Activated naive CD8-positive, alpha-beta T cell treated with anti-CD3 and anti-CD28 coated beads, Interleukin-2, amount 10 ng/mL, durations not matched to agents 7 days and 5 days (primary cell): ENCODE measurements at places on chromosomes 1 and 21. TPM values are rescaled to one million over a fixed set of nuclear protein-coding genes. Genes with fewer than 3 reads are reported as not detected.

The LYPD8 gene
- total RNA-seq: not detected

The PTPN22 gene
- total RNA-seq: 74.1 TPM

The FCGR2B gene
- 0.33 TPM for total RNA-seq

The BCAR3 gene
- 0.91 TPM for total RNA-seq

DNA sequence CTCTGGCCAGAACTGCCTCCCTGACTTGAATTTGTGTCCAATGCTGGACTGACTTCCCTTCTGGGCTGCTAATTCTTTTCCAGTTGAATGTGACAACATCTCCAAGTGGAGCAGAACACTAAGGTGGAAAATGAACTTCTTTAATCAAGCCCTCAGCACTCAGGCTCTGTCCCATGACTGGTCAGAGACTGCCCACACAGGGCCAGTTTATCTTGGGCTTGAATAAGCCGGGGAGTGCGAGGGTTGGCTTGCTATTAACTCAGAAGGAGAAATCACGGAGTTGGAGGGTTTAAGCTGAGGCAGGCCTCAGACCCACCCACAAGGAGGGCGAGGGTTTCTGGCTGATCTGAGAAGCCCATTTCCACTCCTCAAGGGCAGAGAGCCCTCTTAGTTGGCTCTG lies 12.4 kb downstream of the KCNA10 start:
- H3K36me3 ChIP-seq: no peaks in the 10 kb centered on the region
- H3K4me1 ChIP-seq: no peaks in the 10 kb centered on the region
- no peak overlapping the region for H3K27ac ChIP-seq
- no peak for DNase-seq
- peaks cover 37% of the 10 kb centered on the region for H3K27me3 ChIP-seq

- peaks cover 78% of the 10 kb centered on the region for H3K36me3 ChIP-seq
- H3K27ac ChIP-seq: peak overlapping the region; percentile 76
- DNase-seq: no peak
- peaks cover 26% of the 10 kb centered on the region for H3K4me1 ChIP-seq
- peak overlapping the region; percentile 35 for H3K4me3 ChIP-seq
Measured at GRCh38 chr1:168243636-168244212, 17.9 kb downstream of the SFT2D2 start.

- no peaks in the 10 kb centered on the region for H3K36me3 ChIP-seq
- no peak overlapping the region for H3K4me3 ChIP-seq
- H3K4me1 ChIP-seq: peaks cover 2% of the 10 kb centered on the region
- H3K27ac ChIP-seq: no peak overlapping the region
- peak; percentile 78 for DNase-seq
Measured at GRCh38 chr1:22131875-22132486, 10.9 kb downstream of the WNT4 start.

- no peak overlapping the region for H3K27ac ChIP-seq
- H3K27me3 ChIP-seq: peaks cover 8% of the 10 kb centered on the region
- no peaks in the 10 kb centered on the region for H3K36me3 ChIP-seq
- peaks cover 4% of the 10 kb centered on the region for H3K4me1 ChIP-seq
Measured at GRCh38 chr1:55244476-55245099, 29.4 kb upstream of the USP24 start.

GRCh38 chr1:92317836-92318493 lies 19.1 kb downstream of the RPAP2 start:
- H3K27ac ChIP-seq: peak overlapping the region; percentile 80
- H3K4me3 ChIP-seq: peak overlapping the region; percentile 75
- peaks cover 30% of the 10 kb centered on the region for H3K36me3 ChIP-seq
- no peaks in the 10 kb centered on the region for H3K27me3 ChIP-seq

DNA sequence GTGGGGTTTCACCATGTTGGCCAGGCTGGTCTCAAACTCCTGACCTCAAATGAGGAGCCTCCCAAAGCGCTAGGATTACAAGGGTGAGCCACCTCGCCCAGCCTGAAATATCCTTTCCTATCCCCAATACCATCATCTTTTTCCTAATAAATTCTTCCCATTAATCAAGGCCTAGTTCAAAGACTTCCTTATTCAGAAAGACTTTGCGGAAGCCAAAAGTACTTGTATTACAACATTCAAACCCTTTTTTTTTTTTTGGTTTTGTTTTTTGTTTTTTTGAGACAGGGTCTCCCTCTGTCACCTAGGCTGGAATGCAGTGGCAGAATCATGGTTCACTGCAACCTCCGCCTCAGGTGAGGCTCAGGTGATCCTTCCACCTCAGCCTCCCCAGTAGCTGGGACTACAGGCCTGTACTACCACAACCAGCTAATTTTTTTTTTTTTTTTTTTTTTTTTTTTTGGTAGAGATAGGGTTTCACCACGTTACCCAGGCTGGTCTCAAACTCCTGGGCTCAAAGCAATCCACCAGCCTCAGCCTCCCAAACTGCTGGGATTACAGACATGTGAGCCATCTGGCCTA lies 7.6 kb downstream of the SLC19A2 start:
- no peaks in the 10 kb centered on the region for H3K27me3 ChIP-seq
- no peak for DNase-seq

- DNase-seq: no peak
- no peak overlapping the region for H3K27ac ChIP-seq
- H3K27me3 ChIP-seq: peaks cover 50% of the 10 kb centered on the region
- H3K4me3 ChIP-seq: peak overlapping the region; percentile 83
- no peaks in the 10 kb centered on the region for H3K36me3 ChIP-seq
Measured at GRCh38 chr1:39690794-39691382, 345 bp downstream of the HPCAL4 start.

DNA sequence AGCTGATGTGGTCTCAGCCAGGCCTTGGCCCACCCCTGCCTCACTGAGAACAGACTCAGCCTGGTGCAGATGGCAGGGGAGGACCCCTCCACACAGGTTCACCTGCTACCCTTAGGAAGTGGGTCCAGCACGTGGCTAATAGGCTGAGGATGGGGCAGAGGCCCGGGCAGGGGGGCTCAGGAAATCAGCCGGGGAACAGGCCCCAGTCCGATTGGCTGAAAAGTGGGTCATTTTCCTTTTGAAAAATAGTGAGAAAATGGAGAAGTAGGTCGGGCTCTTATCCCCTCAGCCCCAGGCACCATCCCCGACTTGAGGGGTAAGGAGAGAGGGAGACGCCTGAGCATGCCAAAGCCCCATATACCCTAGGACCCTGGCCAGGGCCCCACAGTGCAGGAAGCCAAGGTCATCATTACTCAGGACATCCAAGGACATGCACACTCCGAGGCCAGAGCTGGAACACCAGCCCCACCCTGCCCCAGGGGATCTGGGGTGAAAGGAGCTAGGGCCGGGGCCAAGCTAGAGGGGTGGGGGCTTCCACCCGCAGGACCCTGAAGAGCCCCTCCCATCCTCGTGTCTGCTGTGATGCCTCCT lies 11.0 kb downstream of the DLGAP3 start:
- H3K4me1 ChIP-seq: no peaks in the 10 kb centered on the region
- peaks cover 26% of the 10 kb centered on the region for H3K27me3 ChIP-seq
- no peak overlapping the region for H3K27ac ChIP-seq
- H3K4me3 ChIP-seq: no peak overlapping the region
- DNase-seq: no peak
- H3K36me3 ChIP-seq: no peaks in the 10 kb centered on the region

DNA sequence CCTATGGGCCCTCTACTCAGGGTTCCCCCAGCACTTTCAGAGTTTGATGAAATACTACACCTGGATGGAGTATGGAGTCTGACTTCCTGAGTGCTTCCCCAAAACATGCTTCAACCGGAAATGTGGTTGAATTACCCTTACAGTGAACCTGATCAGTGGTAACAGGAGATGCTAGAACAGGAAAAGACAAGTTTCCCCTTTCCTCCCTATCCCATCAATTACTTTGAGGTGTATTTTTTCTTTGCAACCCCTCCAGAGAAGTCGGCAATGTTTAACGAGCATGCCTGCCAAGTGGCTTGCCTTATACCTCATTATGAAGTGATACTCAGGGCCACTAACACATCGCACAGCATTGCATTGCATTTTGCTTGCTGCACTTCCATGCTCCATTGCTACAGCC lies 7.0 kb downstream of the KRTAP15-1 start:
- H3K27ac ChIP-seq: no peak overlapping the region
- H3K4me1 ChIP-seq: peaks cover 3% of the 10 kb centered on the region
- no peak for DNase-seq
- no peaks in the 10 kb centered on the region for H3K36me3 ChIP-seq
- H3K27me3 ChIP-seq: no peaks in the 10 kb centered on the region
- H3K4me3 ChIP-seq: no peak overlapping the region
